Stimulated activated CD4-positive, alpha-beta T cell treated with anti-CD3 and anti-CD28 coated beads, Interleukin-1b, Interleukin-23, amount 100 ng/mL, for 1 hour (primary cell): ENCODE measurements at places on chromosomes 6 and 20.

- peak; percentile 44 for DNase-seq
These were observed 766 bp downstream of the SLC16A10 start for GRCh38 chr6:111087871-111088667.

GRCh38 chr6:154649721-154650120, 83.5 kb upstream of the SCAF8 start:
- DNase-seq: no peak

DNA sequence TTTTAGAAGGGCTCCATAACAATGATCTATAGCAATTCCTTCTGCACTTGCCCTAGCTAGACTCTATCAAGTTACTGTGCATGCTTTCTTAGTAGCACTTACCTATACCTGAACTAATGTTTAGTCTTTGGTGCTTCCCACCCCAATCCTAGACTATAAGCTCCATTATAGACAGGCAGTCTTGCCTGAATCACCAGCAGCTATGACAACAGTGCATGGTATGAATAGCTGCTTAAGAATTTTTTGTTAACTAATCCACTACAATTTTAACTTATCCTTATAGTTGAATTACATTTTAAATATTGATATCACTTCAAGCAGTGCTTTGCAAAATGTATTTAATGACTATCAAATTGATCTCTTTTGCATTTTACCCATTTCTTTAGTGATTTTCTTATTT, 164.3 kb downstream of the RPS12 start:
- DNase-seq: no peak

GRCh38 chr20:50050660-50051308, 62.2 kb downstream of the UBE2V1 start:
- no peak for DNase-seq

GRCh38 chr20:53657732-53658131, 64.1 kb upstream of the ZNF217 start:
- no peak for DNase-seq

GRCh38 chr6:98579079-98579478, 255.3 kb upstream of the POU3F2 start:
- no peak for DNase-seq

GRCh38 chr20:16553684-16554083, 19.6 kb downstream of the KIF16B start:
- no peak for DNase-seq

DNA sequence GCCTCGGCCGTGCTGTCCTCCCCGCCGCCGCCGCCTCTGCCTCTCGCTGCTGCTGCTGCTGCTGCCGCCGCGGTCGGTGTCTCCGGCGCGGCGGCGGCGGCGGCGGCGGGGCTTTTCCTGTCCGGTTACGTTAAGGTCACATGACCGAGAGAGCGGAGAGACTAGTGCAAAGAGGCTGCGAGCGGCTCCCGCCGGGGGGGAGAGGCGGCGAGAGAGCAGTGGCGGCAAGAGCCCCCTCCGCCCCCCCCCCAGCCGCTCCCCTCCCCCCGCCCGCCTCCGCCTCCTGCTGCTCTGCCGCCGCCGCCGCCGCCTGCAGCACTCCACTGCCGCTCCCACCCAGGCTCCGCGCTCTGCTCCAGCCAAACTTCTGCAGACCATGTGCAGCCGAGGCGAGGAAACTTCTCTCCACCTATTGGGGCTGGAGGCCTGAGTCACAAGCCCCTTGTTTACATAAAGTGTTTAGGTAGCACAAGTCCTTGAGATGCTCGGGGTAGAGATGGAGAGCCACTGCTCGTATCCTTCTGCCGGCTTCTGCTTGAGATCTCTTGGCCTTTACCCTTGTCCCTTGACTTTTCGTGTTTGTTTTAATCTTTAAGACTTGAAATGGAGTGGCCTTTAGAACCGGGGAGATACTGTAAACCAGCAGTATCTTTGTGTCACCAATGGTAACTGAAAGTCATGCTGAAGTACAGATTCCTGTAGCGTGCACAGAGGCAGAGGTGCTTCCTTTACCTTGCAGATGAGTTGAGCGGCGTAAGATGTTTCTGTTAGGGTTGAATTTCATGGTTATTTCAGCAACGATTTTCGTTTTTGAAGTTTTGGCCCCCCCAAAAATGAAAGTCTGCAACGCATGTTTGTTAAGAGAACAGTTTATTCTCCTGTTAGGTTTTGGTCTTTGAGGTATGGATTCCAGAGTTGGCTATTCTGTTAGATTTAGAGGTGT, at the start of gene ZBTB2:
ZBTB2 (minus strand) TSS at position 89 of the 943 bp plus-strand sequence. CDS start 17,922 bp downstream, outside the sequence.
- peak; percentile 45 for DNase-seq

DNA sequence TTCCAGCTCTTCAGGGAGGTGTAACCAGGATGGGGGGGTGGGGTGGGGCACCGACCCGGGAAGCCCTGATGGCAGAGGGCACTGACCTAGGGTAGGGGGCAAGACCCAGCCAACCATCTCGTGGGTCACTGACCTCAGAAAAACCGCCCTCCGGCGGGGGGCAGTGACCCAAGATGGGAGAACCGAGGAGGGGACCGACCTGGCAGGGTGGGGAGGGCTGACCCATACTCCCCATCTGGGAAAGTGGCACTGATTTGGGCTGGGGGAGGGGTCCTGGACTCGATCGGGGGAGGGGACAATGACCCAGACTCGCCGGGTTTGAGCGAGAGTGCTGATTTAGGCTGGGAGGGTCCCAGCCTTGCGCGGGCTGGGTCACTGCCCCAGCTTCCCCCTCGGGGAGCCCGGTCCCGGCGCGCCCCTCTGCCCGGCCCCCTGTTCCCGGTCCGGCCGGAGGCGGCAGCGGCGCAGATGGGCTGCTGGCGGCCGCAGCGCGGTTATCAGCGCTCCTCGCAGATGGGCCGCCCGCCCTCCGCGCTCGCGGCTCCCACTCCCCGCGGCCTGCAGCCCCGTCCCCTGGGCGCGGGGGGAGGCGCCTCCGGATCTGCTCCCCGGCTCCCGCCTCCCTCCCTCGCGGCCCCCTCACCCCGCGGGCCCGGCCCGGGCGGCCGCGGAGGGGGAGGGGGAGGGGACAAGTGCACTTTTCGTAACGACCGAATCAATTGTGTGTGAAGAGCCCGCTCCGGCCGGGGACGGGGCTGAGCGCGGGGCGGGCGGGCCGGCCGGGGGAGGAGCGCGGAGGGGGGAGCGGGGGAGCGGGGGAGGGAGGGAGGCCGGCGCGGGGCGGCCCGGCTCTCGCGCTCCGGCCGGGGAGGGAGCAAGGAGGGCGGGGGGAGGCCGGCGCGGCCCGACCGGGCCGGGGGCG, 2.2 kb downstream of the NOL4L start:
- DNase-seq: no peak

DNA sequence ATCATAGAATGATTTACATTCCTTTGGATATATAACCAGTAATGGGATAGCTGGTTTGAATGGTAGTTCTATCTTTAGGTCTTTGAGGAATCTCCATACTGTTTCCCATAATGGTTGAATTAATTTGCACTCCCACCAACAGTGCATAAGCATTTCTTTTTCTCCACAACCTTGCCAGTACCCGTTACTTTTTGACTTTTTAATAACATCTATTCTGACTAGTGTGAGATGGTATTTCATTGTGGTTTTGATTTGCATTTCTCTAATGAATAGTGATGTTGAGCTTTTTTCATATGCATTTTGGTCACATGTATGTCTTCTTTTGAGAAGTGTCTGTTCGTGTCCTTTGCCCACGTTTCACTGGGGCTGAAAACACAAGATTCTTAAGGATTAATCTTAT, 107.3 kb downstream of the TINAG start:
- no peak for DNase-seq

DNA sequence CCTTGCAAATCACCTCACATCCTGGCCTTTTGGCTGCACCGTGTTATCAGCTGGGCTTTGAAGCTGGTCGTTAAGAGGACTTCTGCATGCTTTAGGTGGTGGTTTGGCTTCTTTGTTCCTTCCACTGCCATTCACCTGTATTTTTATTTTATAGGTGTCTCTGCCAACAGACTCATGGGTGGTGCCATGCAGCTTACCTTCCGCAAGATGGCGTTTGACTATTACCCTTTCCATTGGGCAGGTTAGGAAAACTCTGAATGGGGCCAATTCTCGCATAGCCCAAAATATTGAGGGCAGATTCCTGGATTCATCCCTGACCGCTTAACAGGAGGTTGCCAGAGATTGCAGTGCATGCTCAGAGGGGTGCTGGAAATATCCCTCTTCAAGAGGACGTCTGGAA, 32.4 kb downstream of the TAF11 start:
- DNase-seq: no peak

DNA sequence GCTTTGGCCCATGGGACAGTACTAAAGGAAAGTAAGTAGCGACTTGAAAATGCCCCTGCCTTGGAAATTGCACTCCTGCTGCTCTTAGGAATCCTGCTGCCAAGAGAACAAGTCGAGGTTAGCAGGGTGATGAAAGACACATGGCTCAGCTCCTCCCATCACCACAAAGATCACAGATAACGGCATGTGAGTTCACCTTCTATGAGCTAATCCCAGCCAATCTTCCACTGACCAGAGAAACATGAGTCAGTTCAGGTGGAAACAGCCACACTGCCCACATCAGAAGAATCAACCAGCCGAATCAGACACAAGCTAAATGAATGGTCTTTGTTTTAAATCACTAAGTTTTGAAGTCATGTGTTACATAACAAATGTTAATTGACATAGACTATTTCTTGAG, 106.3 kb downstream of the PRKN start:
- no peak for DNase-seq

DNA sequence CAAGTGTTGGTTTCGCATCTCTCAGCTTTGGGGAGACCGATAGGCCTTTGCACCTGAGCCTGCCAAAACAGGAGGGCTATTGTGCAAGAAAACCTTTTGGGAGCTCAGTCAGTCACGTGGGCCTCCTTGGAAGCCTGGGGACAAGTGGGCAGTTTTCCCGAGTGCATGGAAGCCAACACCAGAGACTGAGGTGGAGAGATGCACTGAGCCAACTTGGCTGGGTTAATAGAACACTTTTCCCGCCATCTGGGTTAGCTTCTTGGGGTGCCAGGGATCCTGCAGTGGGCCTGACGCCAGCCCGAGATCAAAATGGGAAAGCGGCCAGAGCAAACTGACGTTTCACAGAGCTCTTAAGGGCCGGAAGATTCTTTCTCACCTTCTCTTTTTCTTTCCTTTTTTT, 2.8 kb upstream of the OOEP start:
- no peak for DNase-seq

DNA sequence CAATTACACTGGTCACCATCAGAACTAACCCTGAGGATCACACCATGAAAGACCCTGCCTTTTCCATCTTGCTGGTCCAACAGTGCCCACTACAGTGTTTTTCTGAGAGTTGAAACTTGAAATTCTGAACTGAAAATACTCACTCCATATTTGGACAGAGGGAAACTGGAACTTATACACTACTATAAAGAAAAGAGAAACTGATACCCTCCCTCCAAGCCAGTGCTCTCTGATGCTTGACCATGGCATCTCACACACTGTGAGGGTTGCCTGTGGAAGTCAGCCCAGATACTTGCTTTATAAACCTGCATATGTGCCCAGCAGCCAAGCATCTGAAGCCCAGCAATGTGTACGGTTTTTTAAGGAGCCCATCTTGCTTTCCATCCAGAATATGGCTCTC, 108.7 kb downstream of the FOXA2 start:
- no peak for DNase-seq

DNA sequence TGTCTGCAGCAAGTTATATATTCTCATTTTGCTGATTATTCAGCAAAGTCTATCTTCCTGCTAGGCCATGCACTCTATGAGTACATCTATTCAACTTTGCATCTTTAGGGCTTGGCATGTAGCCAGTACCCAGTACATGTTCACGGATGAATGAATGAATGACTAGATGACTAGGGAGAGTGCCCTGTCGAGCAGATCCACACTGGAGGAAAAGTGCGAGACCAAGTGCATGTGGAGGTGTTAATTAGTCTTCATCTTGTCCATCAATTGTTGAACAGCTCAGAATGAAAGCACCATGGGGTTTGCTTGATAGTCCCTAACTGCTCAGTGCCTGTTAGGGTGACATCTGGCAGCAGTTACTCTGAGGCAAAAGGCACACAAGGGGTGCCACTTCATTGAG, 30.4 kb downstream of the TM9SF4 start:
- DNase-seq: no peak

- DNase-seq: no peak
These were observed 9.0 kb downstream of the LEMD2 start for GRCh38 chr6:33779895-33780294.

DNA sequence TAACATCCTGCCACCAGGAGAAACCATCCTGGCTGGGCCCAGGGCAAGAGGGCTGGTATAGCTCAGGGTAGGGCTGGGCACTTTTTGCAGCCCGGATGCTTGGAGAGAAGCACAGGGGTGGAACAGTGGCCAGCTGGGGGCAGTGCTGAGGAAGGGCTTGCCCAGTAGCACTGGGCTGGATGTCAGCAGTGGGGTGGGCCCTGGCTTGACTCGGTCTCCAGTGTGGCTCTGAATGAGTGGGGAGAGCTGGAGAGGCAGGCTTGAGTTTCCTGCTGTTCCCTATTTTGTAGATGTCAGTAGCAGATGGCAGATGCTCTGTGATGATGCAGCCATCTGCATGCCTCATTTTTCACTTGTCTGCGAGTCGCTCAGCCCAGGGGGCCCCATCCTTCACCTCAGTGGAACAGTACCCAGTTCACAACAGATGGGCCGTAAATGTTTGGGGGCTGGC, 56.3 kb upstream of the TULP1 start:
- DNase-seq: no peak

DNA sequence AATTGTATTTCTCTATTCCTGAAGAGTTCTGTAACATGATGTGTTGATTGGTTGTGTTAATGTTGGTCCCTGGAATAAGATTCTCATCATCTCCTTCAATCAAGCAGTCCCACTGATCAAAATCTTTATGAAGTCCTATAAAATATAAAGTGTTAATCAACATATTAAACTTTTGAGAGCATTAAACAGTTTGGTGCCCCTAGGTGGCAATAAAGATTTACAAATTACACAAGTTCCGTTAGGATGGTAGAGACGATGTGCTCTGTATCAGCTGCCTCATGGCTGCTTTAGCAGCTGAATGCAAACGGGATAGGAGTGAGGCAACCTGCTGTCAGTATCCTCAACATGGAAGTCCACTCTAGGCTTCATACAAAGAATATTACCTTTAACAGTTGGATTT, 16.9 kb downstream of the TDRD6 start:
- no peak for DNase-seq

GRCh38 chr20:43554369-43554768, 4.5 kb upstream of the SGK2 start:
- no peak for DNase-seq

DNA sequence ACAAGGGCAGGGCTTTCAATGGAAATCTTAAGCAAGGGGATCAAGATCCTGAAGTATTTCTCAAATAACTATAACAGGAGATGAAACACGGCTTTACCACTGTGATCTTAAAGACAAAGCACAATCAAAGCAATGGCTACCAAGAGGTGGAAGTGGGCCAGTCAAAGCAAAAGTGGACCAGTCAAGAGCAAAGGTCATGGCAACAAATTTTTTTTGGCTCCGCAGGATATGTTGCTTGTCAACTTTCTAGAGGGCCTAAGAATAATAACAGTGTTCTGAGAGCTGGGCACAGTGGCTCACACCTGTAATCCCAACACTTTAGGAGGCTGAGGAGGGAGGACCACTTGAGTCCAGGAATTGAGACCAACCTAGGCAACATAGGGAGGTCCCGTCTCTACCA, 54.1 kb downstream of the ILRUN start:
- no peak for DNase-seq

GRCh38 chr6:116267836-116268588, 11.7 kb downstream of the TSPYL1 start:
- no peak for DNase-seq

GRCh38 chr6:53585208-53585900, 40.5 kb upstream of the GCLC start:
- DNase-seq: no peak

GRCh38 chr6:49540614-49541013, 9.9 kb upstream of the C6orf141 start:
- DNase-seq: no peak

GRCh38 chr6:128803911-128804310, 79.0 kb upstream of the LAMA2 start:
- no peak for DNase-seq

GRCh38 chr6:13873288-13874190, 51.2 kb upstream of the RNF182 start:
- DNase-seq: peak; percentile 35
